ENCODE measurements at places on chromosomes 2 and 18.

- DNase-seq: no peak
Observed at GRCh38 chr2:207766697-207767460, 2.8 kb downstream of the FZD5 start.

- no peak for DNase-seq
Observed at GRCh38 chr2:44480068-44480467, 118.3 kb downstream of the CAMKMT start.

DNA sequence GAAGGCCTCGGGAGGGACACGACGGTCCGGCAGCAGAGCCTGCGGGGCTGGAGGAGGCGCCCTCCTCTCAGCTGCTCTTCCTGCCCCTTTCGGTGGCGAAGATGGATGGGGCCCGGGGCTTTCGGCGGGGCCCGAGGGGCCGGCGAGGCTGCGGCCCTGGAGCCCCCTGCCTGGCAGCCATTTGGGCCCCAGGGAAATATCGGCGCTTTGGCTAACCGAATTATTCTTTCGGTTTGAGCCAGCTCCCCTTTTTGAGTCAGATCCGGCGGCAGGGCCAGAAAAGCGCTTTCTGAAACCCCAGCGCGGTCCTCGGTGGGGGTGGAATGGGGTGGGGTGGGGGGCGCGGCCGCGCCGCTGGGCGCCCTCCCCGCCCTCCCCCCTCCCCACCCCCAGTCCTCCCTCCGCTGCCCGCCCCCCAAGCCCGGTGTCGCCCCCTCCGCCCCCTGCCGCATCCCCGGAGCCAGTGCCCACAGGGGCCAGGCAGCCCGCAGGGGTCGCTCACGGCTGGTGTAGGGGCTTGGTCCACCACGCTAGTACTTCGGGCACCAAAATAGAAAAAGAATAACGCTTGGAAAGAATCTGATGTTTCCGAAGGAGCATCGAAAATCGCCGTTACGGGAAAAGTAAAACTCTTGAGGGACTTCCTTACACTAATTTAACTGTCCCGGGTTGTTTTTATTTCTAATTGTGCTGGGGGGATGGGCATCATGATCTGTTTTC lies 9.1 kb upstream of the ARID5A start:
- DNase-seq: peak; percentile 31

- DNase-seq: no peak
Observed at GRCh38 chr2:14577843-14578242, 54.7 kb upstream of the LRATD1 start.

DNA sequence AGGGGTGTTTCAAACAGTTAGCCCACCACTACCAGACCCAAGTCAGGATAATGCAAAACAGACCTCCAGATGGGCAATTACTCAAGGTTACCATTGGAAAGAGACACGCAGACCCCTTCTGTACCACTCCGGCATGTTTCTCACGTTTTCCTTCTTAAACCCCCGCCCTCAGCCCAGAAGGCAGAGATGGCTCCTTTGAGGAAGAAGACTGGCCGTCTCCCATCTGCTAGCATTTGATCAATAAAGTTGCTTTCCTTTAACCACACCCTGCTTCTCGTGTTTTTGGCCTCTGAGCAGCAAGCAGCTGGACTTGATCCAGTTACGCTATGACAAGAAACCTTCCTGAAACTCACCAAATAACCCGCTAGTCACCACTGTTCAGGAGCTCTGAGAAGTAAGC lies 1012.4 kb upstream of the GYPC start:
- no peak for DNase-seq

- DNase-seq: no peak
Observed at GRCh38 chr2:139170406-139170805, 390.2 kb upstream of the NXPH2 start.

DNA sequence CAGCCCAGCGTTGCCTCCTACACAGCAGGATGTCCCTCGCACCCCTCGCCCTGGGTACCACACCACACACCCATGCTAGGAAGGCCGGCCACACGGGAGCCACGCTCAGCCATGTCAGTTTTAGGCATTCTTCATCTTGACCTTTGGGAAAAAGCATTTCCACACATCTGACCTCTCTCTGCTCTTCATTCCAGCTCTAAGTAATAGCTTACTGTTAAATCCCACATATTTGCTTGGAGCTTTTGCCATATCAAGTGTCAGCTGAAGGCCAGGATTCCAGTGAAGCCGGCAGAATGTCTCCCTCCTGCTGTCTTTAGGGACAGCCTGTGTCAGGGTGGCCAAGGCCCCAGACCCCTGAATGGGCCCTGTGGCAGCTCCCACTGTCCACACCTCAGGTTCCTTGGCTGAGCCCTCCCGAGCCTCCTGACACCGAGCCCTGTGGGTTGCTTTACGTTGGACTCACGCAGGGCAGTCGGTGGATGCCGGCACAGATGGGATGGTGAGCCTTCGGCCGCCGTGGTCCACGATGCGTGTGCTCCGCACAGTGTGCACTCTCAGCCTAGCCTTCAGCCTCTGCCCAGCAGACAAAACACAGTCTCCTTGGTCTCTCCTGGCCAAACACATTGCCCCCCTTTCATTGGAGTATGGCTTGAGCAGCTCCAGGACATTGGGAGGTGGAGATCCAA lies 202.0 kb downstream of the SEPTIN10 start:
- DNase-seq: no peak

DNA sequence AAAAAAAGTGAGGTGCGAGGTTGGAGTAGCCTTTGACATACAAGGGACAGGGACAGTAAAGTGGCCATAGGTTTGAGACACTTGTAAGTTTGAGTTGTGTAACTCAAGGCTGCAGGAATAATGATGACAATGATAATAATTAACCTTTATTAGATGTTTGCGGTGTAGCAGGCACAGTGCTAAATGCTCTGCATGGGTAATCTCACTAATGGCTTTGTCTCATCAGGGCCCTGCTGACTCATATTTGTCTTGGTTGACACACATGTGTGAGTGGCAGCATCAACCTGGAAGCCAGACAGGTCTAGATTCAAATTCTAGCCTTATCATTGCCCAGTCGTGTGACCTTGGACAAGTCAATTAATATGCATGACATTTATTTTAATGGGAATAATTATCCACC lies 126.2 kb downstream of the FSHR start:
- DNase-seq: no peak

GRCh38 chr2:156448766-156449165 lies 12.6 kb downstream of the GPD2 start:
- DNase-seq: no peak

All from activated CD4-positive, alpha-beta T cell treated with anti-CD3 and anti-CD28 coated beads for 1 hour (primary cell).